ENCODE measurements at places on chromosomes 12 and 14.

- no peak for DNase-seq
Observed at GRCh38 chr14:99121319-99121875, 150.6 kb downstream of the BCL11B start.

- DNase-seq: no peak
Observed at GRCh38 chr12:117188961-117189724, 1.1 kb downstream of the FBXO21 start.

DNA sequence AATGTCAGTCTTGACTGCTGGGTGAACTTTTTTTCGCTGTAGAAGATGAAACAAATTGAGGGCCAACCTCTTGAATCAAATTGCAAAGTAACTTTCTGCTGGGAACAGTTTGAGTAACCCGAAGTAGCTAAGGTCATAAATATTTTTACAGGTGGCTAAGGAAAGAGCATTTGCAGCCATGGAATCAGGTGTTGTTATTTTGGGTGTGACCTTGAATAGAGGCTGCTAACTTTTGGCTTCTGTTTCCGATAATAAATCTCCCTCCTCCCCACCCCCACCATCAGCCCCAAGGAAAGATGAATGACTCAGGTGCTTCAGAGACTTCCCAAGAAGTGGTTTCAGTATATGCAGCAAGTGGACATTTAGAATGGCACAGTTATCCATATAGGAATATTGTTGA is 571.7 kb downstream of the DIO2 start:
- DNase-seq: no peak

GRCh38 chr12:88947486-88948043 is 367.3 kb upstream of the KITLG start:
- DNase-seq: no peak

DNA sequence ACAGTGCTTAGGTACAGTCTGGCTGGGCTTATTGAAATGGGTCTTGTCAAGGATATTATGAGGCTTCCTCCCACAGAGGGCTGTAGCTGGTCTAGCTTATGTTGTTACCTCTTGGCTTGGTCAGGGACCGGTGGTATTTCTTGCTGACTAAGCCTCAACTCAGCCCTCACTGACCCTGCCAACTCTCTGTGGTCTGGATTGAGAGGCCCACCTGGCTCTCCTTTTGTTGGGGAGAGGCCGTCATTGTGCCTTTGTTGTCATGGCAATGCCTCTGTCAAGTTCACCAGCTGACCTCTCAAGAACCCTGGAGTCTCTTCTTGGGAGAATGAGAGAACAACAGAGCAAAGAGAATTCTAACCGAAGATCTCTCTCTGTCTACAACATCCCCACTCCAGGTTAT is 245.6 kb upstream of the NPAS3 start:
- DNase-seq: no peak

GRCh38 chr14:23005451-23006187 is 4.3 kb downstream of the C14orf93 start:
- no peak for DNase-seq

- peak; percentile 97 for DNase-seq
Observed at GRCh38 chr12:14384783-14385638, 19.5 kb downstream of the ATF7IP start.

GRCh38 chr12:109247831-109248654 is 61.0 kb downstream of the FOXN4 start:
- DNase-seq: no peak

DNA sequence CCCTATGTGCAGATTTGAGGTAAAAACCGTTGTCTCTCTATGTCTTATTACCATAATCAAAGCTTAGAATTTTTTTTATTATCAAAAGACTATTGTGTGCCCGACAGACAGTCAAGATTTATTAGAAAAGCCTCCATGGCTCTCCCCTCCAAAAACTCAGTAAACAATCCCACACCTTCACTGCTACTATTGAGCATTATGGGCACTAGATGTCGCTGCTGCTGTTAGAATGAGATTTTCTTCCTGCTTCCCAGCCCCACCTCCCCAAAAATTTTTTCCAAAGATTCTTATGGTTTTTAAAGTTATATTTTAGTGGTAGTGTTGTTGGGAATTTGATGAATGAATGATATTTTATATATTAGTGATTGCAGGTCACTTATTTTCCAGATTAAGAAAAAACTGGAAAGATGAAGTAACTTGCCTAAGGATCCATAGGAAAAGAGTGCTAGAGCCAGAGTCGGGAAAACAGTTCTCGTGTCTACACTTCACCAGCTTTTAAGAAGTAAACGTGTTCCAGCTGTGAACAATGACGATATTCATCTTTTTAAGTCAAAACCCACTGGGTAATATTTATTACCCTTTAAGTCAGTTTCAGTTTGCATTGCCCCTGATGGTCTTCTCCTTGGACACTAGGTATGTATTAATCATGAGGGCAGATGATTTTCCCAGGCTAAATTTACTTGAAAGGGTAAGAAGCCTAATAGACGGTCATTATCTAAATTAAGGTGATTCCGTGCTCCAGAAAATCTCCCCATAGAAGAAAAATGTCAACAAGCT is 12.2 kb upstream of the FOXG1 start:
- peak; percentile 46 for DNase-seq

- no peak for DNase-seq
Observed at GRCh38 chr14:89294060-89294459, 123.0 kb downstream of the FOXN3 start.

DNA sequence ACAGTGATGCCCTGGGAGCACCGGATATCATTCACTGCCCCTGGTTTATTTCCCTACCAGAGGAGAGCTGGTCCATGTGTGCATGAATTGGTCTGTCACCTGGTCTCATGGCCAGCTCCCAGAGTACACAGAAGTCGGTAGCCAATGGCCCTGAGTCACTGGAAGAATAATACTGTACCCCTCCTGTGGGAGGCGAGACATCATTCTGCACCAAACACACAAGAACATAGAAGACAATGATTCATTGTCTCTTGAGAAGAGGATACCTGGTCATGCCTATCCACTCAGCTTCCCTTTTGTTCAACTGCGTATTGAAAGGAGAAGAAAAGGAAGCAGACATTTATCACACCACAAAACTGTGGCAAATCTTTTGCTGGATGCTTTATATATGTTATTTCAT is 216.2 kb downstream of the DPF3 start:
- DNase-seq: no peak

GRCh38 chr12:124532967-124533366 is 34.4 kb downstream of the NCOR2 start:
- no peak for DNase-seq

GRCh38 chr12:115002434-115002833 is 318.5 kb upstream of the TBX3 start:
- DNase-seq: no peak
